ENCODE measurements at places on chromosomes 4 and X.

- no peak for DNase-seq
Measured at GRCh38 chr4:6987588-6987961, 55.6 kb upstream of the TADA2B start.

DNA sequence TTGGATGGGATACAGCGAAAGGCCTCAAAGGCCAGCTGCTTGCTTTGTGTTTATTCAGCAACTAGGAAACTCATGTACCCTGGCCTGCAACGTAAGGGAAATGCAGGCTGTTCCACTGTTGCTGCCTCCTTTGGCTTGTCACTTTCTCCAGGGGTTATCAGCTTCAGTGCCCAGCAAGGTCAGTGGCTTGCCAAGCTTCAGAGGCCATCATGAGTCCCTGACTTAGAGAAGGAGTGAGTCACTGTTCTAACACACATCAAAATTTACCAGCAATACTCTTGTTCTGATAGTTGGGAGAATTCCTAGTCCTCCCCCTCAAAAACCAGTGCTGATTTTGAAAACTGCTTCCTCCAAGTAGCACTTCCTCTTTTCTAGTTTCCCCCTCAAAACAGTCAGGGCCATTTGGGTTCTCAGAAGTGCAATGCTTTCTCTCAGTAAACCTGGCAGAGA is 250.8 kb downstream of the ARHGAP24 start:
- DNase-seq, result no peak

DNA sequence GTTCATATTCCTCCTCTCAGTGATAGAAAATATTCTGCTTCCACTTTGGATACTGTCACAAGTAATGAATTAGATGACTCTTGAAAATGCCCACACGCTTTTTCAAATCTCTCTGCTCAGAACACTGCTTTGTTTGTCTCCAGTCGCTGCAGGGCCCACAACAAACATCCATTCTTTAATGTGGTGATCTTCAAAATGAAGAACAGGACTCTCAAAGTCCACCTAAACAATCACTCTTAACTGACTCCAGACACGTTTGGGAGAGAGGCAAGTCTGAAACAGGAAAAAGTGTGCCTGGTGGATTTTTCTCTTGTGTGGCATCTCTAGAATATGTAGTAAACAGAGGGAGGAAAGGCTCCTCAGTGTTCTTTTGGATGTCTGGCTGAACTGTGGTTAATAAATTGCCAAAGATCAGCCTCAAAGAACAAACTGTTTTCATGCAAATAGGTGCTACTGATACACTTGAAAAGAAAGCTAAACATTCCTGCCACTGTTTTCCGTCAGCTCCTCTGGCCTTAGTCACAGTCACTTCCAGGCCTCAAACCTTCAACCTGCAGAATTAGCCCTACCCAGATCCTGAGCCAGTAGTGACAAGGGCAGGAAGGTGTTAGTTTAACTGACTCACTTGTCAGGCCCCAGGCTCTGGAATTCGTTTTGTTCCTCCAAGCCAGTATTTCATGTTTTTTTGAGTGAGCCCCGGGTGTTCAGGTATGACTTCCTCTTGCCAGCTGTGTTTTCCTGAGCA is 259.6 kb upstream of the GPC4 start:
- DNase-seq, result no peak

DNA sequence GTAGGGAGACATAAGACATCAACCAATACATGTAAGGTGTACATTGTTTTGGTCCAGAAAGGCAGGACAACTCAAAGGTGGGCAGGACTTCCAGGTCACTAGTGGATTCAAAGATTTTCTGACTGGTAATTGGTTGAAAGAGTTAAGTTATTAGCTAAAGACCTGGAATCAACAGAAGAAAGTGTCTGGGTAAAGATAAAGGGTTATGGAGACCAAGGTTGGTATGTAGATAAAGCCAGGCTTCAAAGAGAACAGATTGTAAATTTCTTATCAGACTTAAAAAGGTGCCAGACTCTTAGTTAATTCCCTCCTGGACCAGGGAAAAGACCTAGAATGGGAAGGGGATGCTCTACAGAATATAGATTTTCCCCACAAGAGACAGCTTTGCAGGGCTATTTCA is 28.3 kb upstream of the GAB1 start:
- no peak for DNase-seq

GRCh38 chrX:65999563-66000148 is 40.2 kb downstream of the VSIG4 start:
- DNase-seq, result no peak

DNA sequence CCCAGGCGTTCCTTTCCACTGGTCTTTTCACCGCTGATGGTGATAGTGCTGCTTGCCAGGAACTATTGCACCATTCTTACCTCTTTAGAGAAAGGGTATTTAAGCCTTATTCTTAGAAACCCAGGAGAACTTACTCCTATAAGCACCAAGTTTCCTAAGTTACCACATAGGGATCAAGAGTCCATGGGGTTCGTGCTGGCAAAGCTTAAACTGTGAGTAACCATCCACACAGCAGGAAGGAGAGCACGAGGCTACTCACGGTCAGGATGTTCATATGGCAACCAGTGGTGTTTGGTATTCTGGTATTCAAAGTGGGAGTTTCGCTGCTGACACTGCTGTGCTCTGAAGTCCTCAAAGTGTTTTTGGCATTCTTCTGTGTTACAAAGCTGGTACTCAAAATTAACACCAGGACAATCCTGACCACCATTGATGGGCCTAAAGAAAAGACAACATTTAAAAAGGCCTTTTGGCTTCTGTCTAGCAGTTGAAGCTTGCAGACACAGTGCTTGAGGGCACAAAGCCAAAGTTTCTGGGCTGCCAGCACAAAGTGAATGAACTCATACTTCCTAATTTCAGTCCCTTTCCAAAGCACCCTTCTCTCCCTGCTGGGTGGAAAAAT is 256.9 kb downstream of the ADAMTS3 start:
- no peak for DNase-seq

- DNase-seq, result no peak
Measured at GRCh38 chrX:69603566-69604194, 12.2 kb upstream of the EDA start.

DNA sequence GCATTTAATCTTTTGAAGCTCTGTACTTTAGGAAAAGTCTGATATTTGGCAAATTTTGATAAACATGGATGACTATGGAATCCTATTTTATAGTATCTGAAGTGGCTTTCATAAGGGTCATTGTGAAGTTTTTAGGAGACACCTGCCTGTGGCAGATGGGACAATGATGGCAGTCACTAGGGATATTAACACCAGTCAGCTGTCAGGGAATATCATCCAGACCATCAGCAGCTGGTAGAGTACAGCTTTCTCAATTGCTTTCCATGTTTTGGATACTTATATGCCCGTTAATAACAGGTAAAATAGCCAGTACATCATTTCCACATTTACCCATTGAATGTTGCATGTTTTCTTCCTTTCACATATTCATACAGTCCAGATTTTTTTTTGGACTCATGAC is 39.1 kb downstream of the NPNT start:
- DNase-seq, result no peak

DNA sequence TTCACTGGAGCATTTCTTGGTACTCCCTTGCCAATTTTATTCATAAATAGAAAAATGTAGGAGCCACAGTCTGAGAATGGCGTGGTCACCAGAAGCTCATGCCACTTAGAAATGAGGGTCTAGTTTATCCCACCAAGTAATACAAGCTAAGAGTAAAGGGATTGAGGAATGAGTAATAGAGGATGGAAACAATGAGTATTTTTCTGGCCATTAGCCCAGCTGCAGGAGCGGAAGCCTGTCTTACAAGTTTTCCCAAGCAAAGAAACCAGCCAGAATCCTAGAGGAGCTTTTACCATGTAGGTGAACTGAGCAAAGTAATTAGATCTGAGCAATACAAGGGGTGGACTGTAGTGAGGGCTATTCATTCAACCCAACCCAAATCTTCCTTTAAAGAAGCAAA is 160.7 kb upstream of the NPY2R start:
- no peak for DNase-seq

DNA sequence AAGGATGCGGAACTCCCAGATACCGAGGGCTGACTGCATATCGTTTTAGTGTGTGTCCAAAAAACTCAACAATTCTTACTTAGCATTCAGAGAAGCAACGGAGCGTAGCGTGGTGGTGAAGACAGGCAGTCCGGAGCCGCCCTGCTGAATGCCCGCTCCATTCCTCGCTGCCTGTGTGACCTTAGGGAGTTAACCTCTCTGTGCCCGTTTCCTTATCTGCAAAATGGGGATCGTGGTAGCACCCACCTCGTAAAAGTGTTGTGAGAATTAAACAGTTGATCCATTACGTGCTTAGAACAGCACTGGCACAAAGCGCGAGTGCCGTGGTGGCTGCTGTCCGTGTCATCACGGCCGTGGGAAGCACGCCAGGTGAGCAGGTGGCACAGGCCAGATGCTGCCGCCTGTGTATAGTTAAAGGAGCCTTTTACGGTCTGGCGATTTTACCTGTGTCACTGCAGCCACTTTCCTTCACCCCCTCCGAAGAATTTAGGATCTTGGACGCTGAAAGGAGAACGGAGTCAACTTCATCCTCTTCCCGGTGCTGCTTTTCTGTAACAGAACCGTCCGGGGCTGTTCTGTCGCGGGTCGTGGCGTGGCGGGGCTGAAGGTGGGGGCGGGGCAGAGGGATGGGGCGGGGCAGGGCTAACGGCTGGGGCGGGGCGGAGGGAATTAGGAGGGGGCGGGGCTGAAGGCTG is 885 bp downstream of the CCDC110 start:
- no peak for DNase-seq

DNA sequence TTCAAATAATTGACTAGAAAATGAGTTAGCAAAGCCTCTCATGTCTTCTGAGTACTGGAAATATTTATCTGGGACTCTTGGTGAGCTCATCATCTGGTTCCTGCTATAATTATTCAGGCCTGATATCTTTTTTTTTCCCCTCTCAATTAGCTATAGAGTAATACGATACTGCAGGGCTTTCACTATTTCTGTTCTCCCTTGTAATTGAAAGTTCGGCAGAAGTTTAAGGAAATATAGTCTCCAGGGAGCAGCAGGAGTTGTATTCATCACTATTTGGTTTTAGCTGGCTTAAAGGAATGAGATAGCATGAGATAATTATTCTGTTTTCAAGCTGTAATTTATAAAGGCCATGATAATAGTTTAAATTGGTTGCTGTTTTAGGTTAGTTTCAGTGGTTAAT is 378.6 kb upstream of the EPHA5 start:
- DNase-seq, result no peak

DNA sequence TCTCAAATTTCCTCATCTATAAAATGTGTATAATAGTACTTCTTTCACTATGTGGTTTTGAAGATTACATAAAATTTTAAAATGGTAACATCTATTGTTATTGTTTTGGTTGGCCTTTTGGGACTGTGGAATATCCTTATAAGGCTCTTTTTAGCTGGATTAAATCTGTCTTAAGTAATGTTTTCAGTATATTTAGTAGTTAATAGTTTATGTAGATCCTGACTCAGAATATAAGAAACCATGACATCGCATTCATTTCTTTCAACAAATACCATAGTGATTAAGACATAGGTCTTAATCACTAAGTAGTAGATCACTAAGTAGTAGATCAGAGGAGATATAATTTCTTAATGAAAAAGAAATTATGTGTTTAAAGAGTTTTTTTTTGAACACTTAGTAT is 48.5 kb downstream of the MRPL1 start:
- DNase-seq, result no peak

GRCh38 chrX:24184018-24184417 is 34.5 kb downstream of the ZFX start:
- DNase-seq, result no peak
